Lower leg skin (tissue), 4 donors: ENCODE measurements at places on chromosomes 13 and 19. TPM values are rescaled to one million over a fixed set of nuclear protein-coding genes. Genes with fewer than 3 reads are reported as not detected.

- no peak for DNase-seq
These were observed 824.7 kb upstream of the SLITRK5 start for GRCh38 chr13:86846501-86846900.

DNA sequence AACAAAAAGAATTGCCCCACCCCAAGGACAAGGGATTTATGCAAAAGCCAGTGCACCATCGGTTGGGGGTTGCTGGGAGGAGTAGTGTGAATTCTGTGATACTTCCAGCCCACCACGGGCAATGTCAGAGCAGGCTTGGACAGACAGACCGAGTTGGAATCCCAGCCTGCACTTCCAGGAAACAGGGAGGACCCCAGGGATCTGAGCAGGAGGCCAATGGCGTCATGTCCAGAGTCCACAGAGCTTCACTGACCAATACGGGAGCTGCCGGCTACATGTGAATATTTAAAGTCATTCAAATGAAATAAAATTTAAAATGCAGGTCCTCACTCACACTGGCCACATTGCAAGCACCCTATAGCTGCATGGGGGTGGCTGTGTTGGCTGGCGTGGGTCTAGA, 10.9 kb downstream of the ZNRF4 start:
- no peak for DNase-seq

- DNase-seq = peak; percentile 97
These were observed 73.8 kb downstream of the GADD45B start for GRCh38 chr19:2549701-2550191.

GRCh38 chr19:14559916-14560775, 11.7 kb downstream of the NDUFB7 start:
- no peak for DNase-seq

DNA sequence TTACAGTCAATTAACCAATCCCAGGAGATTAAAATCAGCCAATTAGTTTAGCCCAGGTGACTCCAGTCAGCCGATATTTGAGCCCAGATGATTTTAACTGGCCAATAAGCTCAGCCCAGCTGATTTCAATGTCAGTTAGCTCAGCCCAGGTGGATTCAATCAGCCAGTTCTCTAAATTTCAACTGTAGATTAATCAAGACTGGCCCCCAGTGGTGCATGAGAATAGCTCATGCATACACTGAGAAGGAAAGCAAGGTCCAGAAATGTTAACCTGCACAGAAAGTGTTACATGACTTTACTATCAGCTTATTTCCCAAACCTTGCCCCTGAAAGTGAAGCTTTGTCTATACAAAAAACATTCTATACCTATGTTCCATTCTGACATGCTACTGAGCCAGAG, 55.4 kb upstream of the ZNF724 start:
- DNase-seq = no peak

DNA sequence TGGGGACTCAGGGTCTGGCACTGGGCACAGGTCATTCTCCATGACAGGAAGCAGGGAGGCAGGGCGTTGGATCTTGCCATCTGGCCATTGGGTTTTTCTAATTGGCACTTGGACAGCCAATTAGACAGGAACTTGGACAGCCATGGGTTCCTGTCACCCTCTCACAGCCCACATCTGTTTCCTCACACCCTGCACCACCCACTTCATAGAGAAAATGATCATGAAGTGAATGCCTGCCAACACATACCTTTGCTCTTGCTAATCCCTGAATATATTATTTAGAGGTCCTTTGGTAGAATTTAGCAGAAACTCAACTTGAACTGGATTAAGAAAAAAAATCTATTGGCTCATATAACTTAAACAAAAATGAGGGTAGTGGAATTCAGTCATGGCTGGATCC, 4.9 kb upstream of the OLFM2 start:
- no peak for DNase-seq

Gene ECSIT
- total RNA-seq = 82.8 TPM

Gene DMKN
- 6,572 TPM for total RNA-seq

Gene PLIN5
- 6.5 TPM for total RNA-seq
